ENCODE measurements at places on chromosomes 13 and 19. TPM values are rescaled to one million over a fixed set of nuclear protein-coding genes. Genes with fewer than 3 reads are reported as not detected.

DNA sequence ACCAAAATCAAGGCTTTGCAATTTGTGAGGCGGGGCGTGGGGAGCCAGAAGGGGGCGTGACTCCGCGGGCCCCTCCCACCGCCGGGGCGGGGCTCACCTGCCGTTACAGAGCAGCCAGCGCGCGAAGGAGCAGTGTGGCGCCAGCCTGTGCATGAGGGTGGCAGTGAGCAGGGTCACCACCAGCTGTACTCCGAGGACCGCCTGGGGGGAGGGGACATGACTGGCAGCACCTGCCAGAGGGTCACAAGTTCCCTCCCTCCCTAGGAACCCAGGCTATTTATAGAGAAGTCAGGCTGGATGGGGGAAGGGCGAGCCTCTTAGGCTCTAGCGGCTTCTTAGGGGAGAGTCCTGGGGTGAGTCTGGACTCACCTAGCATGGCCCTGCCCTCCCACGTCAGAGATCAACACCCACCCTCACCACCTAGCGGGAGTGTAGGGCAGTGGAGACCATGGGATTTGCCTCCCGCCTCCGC is 3.6 kb downstream of the TMEM161A start:
- no peak overlapping the region for H3K4me3 ChIP-seq
- DNase-seq, result no peak
- no peaks in the 10 kb centered on the region for H3K36me3 ChIP-seq
- H3K4me1 ChIP-seq, result peaks cover 15% of the 10 kb centered on the region
- H3K27ac ChIP-seq, result no peak overlapping the region

Gene MEIOSIN
- not detected for total RNA-seq

Gene OR7C1
- total RNA-seq, result not detected

DNA sequence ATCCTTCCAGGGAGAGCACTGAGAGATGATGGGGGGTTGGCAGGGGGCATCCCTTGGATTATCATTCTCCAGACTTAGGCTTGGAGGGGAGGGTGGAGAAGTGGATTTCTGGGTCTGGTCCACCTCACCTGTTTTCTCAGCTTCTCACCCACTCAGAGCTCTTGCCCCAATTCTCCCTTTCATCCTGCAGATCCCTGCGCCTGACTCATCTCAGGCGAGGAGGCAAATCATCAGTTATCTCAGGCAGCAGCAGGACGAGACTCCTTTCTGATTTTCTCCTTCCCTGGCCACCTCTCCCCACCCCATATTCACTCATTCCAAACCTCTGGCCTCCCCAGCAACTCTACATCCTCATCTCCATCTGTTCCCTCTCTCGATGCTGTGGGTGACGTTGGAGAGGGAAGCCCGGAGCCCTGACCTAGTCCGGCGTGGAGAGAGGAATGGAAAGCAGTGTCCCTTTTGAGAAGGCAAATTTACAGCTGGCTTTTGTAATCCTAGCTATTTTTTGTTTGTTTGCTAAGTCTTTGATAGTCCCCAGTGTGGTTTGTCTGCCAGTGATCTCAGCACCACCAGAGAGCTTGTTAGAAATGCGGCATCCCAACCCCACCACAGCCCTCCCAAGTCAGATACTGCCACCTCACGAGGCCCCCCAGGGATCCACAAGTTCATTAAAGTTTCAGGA is 24.0 kb upstream of the TPT1 start:
- no peaks in the 10 kb centered on the region for H3K4me1 ChIP-seq
- H3K27ac ChIP-seq, result no peak overlapping the region
- no peaks in the 10 kb centered on the region for H3K36me3 ChIP-seq
- DNase-seq, result no peak

GRCh38 chr19:54434873-54435214 is 14.2 kb upstream of the LENG8 start:
- H3K36me3 ChIP-seq, result no peaks in the 10 kb centered on the region
- H3K4me1 ChIP-seq, result peaks cover 77% of the 10 kb centered on the region
- no peak overlapping the region for H3K4me3 ChIP-seq
- H3K27ac ChIP-seq, result peak overlapping the region; percentile 60
- H3K27me3 ChIP-seq, result no peaks in the 10 kb centered on the region
- DNase-seq, result no peak

DNA sequence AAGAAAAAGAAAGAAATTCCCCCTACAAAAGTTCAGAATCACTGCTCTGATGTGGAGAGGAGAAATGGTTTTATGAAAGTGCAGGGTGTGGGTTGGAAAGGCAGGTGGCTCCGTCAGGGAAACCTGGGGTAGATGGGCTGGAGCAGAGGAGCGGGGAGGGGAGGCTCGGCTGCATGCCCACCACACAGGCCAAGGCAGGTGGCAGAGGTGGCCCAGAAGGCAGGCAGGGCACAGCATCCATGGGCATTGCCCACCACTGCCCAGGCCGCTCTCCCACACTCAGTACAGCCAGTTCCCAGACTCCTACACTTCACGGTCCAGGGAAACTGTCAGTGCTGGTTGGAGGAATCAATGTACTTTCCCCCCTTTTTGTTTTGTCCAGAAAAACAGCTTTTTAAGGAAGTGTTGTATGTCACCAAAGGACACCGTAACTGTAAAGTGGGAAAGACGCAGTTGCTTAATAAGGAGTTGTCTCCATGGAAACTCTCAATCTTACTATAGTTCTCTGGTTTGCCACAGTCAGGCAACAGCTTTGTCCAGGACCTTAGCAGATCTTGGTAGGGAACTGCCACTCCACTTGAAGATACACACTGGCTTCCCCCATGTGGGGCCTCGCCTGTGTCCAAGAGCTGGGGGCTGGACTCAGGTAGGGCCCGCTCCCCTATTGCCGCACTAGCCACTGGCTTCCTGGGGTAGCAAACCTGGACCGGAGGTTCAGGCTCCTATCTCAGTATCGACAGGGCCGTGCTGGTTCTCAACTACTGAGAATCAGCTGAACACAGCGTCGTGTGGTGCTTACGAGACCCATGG is 82.9 kb downstream of the RAB20 start:
- no peak overlapping the region for H3K4me3 ChIP-seq
- no peaks in the 10 kb centered on the region for H3K4me1 ChIP-seq
- H3K27me3 ChIP-seq, result no peaks in the 10 kb centered on the region
- no peak overlapping the region for H3K27ac ChIP-seq
- H3K36me3 ChIP-seq, result no peaks in the 10 kb centered on the region
- DNase-seq, result no peak

Gene WASF3
- total RNA-seq, result 6.0 TPM

Gene ZSWIM9
- 4.7 TPM for total RNA-seq

Gene DMKN
- 146 TPM for total RNA-seq

DNA sequence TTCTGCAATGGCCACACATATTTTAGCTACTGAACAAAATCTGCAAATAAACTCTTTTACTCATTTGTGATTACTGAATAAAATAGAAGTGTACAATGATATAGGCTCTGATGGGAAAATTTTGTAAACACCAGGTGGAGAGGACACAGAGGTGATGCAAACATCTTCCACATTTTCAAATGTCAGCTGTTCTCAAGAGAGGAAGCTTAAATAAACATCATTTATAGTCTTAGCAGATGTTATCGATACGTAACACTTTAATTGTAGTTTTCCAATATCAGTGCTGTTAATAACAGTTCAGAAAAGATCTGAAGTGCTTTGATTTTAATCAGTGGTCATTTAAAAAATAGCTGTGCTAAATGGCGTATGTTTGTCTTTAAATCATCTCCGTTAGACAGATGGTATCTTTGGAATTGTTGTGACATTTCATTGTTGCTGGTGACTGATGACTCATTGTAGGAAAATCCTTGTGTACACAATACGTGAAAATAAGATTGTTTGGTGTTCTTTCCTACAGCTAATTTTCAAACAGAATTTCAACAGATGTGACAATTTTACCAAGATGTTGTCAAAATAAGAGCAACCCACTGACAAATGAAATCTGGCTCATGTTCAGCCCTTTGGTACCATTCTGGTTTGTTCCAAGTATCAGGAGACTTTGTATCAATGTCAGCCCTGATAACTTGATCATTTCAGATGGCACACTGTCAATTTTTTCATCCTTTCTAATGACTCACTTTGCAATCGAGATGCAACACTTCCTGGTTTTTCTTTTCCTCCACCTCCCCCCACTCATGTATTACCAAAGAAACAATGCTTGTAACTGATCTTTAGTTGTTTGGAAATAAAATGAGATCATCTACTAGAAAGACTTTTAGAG is 516.0 kb downstream of the DCT start:
- H3K36me3 ChIP-seq, result no peaks in the 10 kb centered on the region
- no peak overlapping the region for H3K27ac ChIP-seq
- H3K4me3 ChIP-seq, result no peak overlapping the region
- H3K4me1 ChIP-seq, result no peaks in the 10 kb centered on the region

- H3K4me1 ChIP-seq, result peaks cover 47% of the 10 kb centered on the region
- peak overlapping the region; percentile 93 for H3K27ac ChIP-seq
- no peaks in the 10 kb centered on the region for H3K36me3 ChIP-seq
- peak; percentile 56 for DNase-seq
These were observed 3.3 kb downstream of the SIX5 start for GRCh38 chr19:45765702-45766295.

GRCh38 chr19:35153701-35154524 is 622 bp upstream of the FXYD5 start:
- no peaks in the 10 kb centered on the region for H3K36me3 ChIP-seq
- no peaks in the 10 kb centered on the region for H3K27me3 ChIP-seq
- H3K4me3 ChIP-seq, result peak overlapping the region; percentile 7

Gene LINGO3
- total RNA-seq, result not detected
